ENCODE measurements at places on chromosomes 5 and 9. TPM values are rescaled to one million over a fixed set of nuclear protein-coding genes. Genes with fewer than 3 reads are reported as not detected.

GDNF gene
- 0.05 TPM for total RNA-seq

SPDL1 gene
- 47.2 TPM for total RNA-seq

FAT2 gene
- total RNA-seq = 0.01 TPM

SPACA9 gene
- 5.9 TPM for total RNA-seq

CLINT1 gene
- 70.1 TPM for total RNA-seq

FAF2 gene
- 54.7 TPM for total RNA-seq

FOCAD gene
- 14.4 TPM for total RNA-seq

AK8 gene
- 0.92 TPM for total RNA-seq

ANKRD33B gene
- 10.5 TPM for total RNA-seq

MAP1B gene
- 55.9 TPM for total RNA-seq

GLRA1 gene
- total RNA-seq = not detected

ANKRD20A1 gene
- total RNA-seq = 1.5 TPM

RUSC2 gene
- total RNA-seq = 30.2 TPM

OCLN gene
- 9.0 TPM for total RNA-seq

NPR3 gene
- 14.7 TPM for total RNA-seq

ASPN gene
- not detected for total RNA-seq

SOHLH1 gene
- 0.05 TPM for total RNA-seq

WNK2 gene
- 6.0 TPM for total RNA-seq

SPINK13 gene
- 0.38 TPM for total RNA-seq

GEMIN5 gene
- 20.2 TPM for total RNA-seq

SLC6A19 gene
- total RNA-seq = 0.62 TPM

ORM2 gene
- total RNA-seq = not detected

ABO gene
- total RNA-seq = not detected

C7 gene
- not detected for total RNA-seq

NME5 gene
- total RNA-seq = not detected

PHF24 gene
- total RNA-seq = 0.09 TPM

HMMR gene
- 24.9 TPM for total RNA-seq

HMGCR gene
- 21.8 TPM for total RNA-seq

WDR41 gene
- 38.3 TPM for total RNA-seq

CDKN2A gene
- not detected for total RNA-seq

ACER2 gene
- 2.6 TPM for total RNA-seq

CORO2A gene
- total RNA-seq = 1.8 TPM

MARCOL gene
- not detected for total RNA-seq

PPP2R2B gene
- total RNA-seq = not detected

SLC1A3 gene
- 0.05 TPM for total RNA-seq

CCDC171 gene
- 0.31 TPM for total RNA-seq

HMCN2 gene
- total RNA-seq = 0.09 TPM

TMEM215 gene
- 0.02 TPM for total RNA-seq
